ENCODE measurements at places on chromosomes 7 and 10.

DNA sequence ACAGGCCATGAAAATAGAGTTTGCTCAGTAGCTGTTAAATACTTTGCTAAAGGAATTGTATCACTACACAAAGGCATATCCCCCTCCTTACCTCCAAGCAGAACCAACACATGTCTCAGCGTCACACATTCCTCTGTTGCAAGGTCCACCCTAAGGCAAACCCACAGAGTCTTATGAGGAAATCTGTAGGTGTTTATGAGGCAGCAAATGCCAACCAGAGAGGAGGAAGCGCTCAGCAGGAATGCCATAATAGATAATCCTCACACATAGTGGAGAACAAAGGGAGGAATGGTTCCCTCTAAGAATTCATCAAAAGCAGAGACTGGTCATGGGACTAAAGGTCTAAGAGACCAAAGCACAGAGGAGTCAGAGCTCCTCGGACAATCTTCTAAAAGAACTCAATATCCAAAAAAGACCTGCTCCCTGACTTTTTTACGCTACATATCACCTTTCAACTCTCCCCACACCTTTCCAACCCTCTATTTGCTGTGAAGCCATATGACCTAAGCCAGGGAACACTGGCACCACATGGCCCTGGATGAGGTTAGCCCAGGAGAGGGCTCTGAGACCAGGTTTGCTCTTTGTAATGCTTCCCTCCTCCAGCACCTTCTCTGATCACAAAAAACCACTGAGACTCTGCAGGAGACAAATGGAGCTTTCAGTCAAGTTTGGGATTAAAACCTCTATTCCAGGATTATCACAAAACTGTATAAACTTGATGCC is 7.3 kb downstream of the SLC25A13 start:
- no peak for DNase-seq

DNA sequence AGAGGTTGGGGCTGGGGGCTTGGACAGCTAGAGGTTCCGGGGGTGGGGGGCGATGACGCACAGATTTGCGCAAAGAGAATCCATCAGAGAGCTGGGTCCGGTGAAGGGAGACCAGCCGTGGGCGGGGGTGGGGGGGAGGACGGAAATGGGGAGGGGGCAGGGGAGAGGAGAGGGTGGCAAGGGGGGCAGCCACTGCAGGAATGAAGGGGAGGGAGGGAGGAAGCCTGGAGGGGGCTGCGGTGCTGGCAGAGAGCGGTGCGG is 1.2 kb upstream of the VGF start:
- DNase-seq = no peak

- DNase-seq = no peak
Observed at GRCh38 chr10:123766761-123767160, 100.6 kb downstream of the GPR26 start.

- DNase-seq = peak; percentile 28
Observed at GRCh38 chr10:49081547-49082275, 33.6 kb downstream of the VSTM4 start.
